Adrenal gland (tissue), 19 donors: ENCODE measurements at places on chromosomes 6 and 20. TPM values are rescaled to one million over a fixed set of nuclear protein-coding genes. Genes with fewer than 3 reads are reported as not detected.
A peak's percentile ranks its signal among the peaks of the same experiment; 100 is the strongest.

Gene SPATS1
- polyA plus RNA-seq = not detected

GRCh38 chr6:134532694-134533624, 215.0 kb upstream of the SGK1 start:
- no peak for DNase-seq

DNA sequence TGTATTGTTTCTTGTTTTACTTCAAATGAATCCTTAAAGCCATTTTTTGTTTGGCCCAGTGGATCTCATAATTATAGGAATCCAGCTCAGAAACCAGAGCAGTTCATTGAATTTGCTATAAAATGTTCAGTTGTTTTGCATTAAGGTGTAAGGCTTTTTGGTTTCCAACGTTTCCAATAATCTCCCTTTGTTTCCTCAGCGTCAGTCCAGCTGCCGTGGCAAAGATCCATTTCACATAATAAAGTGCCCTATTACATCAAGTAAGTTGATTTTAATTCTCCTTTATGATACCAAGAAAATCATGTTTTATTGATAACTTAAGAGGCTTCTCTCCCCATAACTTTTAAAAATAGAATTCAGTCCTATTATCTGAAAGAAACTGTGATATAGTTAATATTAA, 472.6 kb downstream of the UTRN start:
- no peak for DNase-seq

DNA sequence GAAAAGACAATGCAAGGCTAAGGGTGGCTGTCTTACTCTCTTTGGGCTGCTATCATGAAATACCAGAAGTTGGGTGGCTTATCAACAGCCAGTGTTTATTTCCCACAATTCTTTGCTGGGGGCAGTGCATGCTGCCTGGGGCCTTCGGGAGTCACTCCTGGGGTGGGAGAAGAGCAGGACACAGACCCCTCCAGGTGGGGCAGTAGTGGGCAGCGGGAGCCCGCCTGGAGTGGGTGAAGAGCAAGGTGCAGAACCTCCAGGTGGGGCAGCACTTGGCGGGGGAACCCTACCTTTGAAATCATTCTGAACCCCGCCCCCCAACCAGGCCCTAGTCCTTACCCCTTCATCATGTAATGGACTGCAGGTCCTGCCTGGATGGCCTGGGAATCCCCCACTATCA, 69.6 kb upstream of the THBS2 start:
- DNase-seq = no peak

DNA sequence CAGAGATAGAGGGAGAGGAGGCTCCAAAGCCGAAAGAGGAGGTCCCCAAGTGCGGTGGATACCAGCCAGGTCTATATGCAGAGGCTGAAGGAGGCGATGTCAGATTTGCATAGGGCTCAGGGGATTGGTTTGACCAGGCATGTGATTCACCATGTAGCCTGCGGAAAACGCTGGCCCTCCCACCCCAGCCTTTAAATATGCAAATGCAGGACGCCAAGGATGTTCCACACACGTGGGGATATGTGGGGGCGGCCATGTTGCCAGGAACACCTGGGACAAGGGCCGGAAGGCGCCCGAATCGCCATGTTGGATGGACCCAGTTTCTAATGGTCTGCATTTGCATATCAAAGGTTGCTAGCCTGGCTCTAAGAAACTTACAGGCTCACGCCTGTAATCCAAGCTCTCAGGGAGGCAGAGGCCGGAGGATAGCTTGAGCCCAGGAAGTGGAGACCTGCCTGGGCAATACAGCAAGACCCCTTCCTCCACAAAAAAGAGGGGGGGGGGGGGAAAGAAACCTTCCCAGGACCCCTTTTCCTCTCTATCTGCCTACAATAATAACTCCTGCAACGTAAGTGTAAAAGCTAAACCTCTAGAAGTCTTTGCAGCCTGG, 110.5 kb downstream of the TULP4 start:
- no peak for DNase-seq

DNA sequence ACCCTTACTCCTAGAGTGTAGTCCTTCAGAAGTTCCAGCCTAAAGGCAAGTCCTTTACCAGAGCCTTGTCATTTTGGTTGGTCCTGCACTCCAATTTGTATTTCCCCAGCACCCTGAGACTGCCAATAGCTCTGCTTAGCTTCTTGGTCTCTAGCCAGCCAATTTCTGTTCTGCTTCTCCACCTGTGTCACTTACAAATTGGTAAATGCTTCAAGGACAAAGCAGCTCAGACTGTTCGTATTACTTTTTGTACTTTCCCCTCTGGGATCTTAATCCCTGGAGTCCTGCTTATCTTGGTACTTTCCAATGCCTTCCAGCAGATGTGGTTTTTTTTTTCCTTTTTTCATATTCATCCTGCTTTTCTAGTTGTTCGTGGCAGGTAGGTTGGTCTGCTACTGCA, 25.7 kb downstream of the PIGU start:
- DNase-seq = no peak

GRCh38 chr20:51569815-51570738, 27.6 kb upstream of the NFATC2 start:
- no peak for DNase-seq

GRCh38 chr6:132526461-132526860, 11.6 kb upstream of the TAAR9 start:
- DNase-seq = no peak

Gene ARMC12
- polyA plus RNA-seq = 6.9 TPM

Gene TGM2
- polyA plus RNA-seq = 32.1 TPM

DNA sequence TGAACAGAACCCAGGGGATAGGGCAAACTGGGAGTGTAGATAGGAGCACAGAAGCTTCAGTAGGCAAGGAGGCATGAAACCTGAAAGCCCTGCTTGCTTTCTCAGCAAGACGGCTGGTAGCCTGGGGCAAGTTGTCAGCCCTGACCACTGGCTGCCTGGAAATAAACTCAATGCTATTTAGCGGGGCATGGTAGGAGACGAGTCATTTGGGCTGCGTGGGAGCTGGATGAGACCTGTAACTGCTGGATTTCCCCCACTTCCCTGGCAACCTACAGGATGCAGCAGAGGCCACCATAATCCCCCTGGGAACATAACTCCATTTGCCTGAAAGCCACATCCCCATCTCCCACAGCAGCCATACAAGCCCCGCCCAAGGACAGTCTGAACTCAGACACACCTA, 332.6 kb upstream of the TBX18 start:
- no peak for DNase-seq

Gene SPDEF
- not detected for polyA plus RNA-seq

Gene RNF39
- 0.48 TPM for polyA plus RNA-seq

Gene NMBR
- not detected for polyA plus RNA-seq

DNA sequence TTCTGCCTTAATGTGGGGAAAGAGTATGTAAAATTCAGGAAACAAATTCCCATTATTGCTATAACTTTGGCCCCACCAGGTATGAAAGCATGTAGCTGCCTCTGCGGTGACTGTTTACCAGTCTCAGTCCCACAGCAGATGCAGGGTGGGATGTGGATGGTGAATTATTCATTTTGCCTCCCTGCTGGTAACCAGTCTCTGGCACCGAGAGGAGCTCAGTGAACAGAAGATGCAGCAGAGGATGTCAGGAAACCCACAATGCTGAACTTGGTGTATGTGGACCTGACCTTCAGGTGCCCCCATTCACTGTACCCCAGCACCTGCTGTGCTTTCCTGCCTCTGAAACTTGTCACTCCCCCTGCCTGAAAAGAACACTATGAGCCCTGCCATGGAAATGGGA, 8.8 kb upstream of the METTL24 start:
- no peak for DNase-seq

GRCh38 chr6:135161411-135162395, 19.4 kb upstream of the MYB start:
- DNase-seq = no peak

DNA sequence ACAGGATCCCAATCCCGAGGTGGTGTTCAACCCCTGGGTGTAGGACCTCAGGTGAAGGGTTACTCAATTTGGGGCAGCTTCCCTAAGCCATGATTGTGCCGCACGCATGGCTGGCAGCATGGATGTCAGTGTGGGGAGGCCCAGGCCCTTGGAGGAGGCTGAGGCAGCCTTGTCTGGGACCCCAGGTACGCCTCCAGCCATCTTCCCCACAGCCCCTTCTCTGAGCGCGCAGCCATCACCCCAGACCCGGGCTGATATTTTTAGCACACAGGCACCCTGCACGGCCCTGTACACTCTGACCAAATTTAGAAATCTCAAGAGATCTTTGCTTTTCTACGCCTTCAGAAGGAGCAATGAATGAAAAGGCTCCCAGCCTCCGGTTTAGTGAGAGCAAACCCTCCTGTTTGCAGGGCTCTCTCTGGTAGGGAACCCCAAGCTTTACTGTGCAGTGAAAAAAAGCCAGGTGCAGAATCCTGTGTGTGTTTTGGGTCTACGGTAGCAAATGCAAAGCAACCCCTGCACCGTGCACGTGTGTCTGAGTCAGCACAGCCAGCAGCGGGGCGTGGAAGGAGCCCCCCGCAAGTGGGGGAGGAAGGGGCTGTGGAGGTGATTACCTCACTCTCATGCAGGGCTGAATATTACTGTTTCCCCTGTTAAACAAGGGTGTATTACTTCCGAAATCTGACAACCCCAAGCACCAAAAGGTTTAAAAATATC, 44.3 kb downstream of the CTCFL start:
- no peak for DNase-seq

DNA sequence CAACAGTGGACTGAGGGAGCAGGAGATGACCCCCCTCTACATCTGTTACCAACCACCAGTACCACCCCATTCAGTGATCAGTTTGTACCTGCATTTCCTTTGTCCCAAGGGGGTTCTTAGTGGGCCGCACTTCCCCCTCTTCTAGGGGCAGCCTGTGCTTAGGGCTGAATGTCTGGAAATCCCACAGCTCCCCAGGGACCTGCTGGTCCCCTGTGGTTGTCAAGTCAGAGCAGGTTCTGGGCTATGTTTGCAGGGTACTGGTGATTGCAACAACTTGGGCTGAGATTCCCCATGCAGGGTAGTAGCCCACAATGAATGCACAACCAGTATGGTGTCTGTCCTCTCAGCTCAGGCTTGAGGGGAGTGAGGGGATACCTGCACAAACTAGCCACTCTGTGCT, 39.7 kb upstream of the COL10A1 start:
- no peak for DNase-seq

Gene AAR2
- polyA plus RNA-seq = 11.7 TPM

- DNase-seq = no peak
These were observed 261.4 kb downstream of the ZFAND3 start for GRCh38 chr6:38080889-38081288.

DNA sequence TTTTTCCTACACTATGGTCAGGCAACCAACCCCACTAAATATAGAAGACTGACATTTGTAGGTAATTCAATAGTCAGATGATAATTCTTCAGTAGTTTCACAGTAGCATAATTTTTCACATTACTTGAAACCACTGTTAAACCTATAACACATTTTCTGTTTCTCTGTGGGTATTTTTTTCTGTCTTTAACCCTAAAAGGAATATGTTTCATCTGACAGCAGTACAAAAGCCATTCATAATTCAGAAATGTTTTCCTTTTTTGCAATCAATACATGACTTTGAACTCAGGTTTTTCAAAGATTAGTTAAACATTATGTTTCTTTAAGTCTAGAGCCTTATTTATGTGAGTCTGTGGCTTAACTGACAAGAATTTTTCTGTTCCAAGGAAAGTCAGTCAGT, 128.6 kb upstream of the RUNX2 start:
- no peak for DNase-seq

- no peak for DNase-seq
These were observed 32.7 kb upstream of the COL21A1 start for GRCh38 chr6:56280126-56280525.

GRCh38 chr6:142803032-142803431, 141.9 kb downstream of the HIVEP2 start:
- DNase-seq = no peak

DNA sequence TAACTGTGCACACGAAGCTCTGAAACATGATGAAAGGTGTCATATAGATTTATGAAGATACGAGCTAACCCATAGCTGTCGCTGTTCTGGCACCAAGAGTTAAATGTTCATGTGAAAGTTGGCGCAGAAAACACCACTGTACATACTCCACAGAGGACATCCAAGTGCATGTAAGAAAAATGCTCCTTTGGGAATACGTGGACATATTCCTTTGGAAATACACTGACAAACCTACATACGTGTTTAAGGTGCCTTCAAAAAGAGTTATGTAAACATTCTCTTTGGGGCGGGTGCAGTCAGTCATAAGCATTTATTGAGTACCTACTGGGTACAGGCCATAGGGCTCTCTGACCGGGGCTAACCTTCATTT, 723 bp upstream of the ARID1B start:
- DNase-seq = no peak

Gene CDH4
- polyA plus RNA-seq = 0.20 TPM

GRCh38 chr6:166413491-166413951, 30.8 kb upstream of the MPC1 start:
- no peak for DNase-seq

Gene OSBPL2
- polyA plus RNA-seq = 13.8 TPM

Gene LY6G6C
- not detected for polyA plus RNA-seq

Gene PRL
- not detected for polyA plus RNA-seq

DNA sequence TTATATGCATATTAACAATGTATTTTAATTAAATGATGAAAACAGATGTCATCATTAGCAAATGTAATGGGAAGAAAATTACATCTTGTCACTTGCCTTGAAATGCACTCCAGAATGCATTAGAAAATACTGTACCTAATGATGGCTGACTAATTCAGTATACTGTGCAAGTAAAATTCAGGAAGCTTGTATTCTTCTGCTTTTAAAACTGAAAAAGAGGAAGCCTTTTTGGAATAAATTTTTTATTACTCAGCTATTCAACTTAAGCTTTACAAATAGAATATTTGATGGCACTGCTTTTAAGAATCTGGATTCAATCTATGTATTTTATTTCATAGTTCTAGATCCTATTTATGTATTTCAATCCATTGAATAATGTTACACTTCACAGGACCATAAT, 195.5 kb downstream of the RIMS1 start:
- DNase-seq = no peak

Gene OLIG3
- not detected for polyA plus RNA-seq

DNA sequence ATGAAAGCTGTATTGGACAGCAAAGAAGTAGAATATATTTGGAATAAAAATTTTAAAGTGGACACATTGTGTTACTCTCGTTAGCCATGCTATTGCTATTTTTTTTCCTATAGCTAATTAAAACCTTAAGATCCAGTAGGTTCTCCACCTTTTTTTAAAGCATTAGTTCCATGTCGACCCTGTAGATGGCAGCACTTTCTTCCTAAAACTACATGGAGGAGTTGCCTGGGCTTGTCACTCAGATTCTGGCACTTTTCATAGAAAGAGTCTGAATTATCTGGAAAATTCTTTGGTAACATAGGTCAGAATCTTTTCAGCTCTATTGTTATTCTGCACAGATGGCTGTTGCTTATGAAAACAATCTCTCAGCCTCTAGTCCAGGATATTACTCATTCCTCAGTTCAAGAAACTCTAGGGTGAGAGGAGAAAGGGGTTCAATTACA, 42.0 kb upstream of the ESR1 start:
- DNase-seq = peak; percentile 49

GRCh38 chr20:46691196-46691595, 2.0 kb upstream of the TP53RK start:
- DNase-seq = no peak

GRCh38 chr6:123844011-123844410, 40.3 kb downstream of the NKAIN2 start:
- DNase-seq = no peak

Gene CGA
- not detected for polyA plus RNA-seq

- DNase-seq = no peak
These were observed 284.5 kb upstream of the CDYL start for GRCh38 chr6:4491501-4492260.

GRCh38 chr6:156880913-156881312, 103.7 kb downstream of the ARID1B start:
- DNase-seq = no peak
